ENCODE measurements at places on chromosomes 16 and 17.

DNA sequence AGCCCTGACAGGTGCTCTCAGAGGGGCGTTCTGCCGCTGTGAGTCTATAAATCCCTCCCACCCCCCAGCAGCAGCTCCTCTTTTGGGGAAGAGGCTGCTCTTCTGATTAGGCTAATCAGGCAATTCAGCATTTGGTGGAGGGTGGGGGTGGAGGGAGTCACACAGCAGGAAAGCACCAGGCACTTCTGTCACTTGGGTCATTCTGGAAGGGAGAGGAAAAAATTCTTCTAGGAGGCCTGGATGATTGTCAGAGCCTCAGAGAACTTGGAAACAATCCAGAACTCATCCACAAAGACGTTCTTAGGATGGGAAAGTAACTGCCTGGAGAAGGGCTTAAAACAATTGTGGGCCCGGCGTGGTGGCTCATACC lies 7.3 kb upstream of the SSTR2 start:
- DNase-seq = no peak

DNA sequence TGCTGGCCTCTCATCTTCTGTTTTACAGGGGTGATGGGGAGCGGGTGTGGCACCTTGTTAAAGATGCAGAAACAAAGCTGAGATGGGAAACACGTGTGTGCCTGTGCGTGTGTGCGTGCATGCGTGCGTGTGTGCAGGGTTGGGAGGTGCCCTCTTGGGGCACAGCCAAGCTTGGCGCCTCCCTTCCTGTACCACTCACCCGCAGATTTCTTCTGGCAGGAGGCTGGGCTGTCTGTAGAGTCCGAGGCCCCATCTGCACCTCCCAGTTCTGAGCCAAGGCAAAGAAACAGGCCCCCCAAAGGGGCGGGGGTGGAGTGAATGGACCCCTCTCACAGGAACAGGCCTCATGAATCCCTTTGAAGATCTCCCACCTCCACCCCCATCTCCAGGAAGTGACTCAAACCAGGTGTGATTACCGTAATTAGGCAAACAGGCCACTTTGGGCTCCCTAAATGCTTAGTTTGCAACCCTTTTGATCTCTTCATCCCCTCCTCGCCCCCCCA lies 20.9 kb downstream of the TNS4 start:
- peak; percentile 65 for DNase-seq

DNA sequence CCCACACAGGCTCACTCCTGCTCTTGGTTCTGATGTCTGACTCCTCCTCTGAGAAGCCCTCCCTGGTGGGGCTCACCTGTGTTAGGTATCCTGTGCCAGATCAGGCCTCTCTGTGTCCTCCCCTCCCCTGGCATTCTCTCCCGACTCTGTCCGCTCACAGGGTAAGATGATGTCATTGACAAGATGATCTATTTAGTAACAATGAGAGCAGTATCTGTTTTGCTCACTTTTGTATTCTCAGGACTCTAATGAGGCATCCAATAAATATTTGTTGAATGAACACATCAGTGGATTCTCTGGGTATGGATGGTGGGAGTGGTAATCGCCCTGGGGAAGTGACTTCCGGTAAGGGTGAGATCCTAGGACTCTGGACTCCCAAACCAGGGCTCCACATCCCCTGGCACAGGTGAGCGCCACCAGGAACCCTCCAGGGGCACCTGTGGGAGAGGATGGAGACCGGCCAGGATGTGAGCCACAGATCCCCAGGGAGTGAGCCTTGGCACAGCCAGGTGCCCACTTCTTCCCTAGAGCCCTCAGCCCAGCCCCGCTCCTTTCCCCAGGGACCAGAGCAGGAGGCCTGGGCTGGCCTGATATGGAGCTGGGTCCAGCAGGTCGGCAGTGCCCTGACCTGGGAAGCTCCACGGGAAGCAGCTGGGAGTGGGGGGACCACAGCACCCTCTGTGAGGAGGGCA lies 5.4 kb upstream of the HAP1 start:
- DNase-seq = no peak

GRCh38 chr16:25897702-25898101 lies 205.9 kb downstream of the HS3ST4 start:
- DNase-seq = no peak

DNA sequence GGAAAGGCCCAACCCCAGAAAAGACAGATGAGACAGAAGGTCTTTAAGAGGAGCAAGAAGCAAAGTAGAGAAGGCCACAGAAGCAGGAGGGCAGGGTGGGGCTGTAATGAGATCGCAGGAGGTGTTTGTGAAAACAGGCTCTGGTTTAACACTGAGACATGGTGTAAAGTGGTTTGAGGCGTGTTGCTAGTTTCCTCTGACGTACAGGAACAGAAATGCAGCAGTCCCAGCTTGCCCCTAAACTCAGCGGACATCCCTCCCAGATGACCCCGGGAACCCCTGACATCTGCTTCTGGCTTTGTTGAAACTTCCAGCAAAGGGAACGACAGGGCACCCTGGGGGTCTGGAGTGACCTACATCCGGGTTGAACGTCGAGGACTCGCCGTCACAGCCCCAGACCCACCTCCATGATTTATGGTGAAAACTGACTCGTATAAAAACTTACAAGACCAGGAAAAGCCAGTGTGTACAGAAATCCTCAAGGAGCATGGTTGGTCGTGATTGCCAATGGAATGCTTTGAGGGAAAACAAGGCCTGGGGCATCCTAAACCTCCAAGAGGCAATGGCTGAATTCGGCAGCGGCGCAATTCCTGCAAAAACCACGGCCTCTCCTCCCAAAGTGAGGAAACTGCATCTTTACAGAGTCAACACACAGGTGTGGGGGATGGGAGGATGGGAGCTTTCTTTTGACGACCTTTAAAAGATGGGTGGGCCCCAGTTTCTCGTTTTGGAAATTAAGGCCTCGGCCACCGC lies 25.8 kb downstream of the LITAF start:
- peak; percentile 36 for DNase-seq

DNA sequence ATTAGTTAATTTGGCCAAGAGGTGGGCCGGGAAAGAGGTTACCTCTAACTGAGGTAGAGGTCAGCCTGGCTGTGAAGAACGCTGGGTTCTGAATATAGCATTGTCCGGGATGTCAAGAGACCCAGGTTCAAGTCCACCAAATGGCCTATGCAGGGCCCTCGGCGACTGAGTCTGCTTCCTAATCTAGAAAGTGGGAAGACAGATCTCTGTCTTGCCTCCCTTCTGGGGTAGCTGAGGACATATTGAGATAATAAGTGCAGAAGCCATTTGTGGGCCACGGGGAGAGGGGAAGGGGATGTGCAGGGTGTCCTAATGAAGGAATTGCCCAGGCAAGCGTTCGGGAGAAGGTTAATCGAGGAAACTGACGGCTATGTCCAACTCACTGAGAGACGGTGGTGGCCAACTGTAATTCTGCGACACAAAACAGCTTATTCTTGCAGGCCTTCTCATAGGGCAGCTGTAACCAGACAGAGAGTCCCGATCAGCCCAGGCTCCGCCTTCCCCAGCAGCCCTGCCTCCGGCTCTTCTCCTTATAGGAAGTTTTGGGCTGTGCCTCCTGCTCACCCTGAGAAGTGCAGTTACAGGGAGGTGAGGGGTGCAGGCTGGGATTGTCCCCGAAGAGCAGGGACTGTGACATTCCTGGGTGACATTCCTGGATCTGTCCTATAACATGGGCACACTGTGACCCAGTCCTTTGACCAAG lies 15.9 kb downstream of the HASPIN start:
- DNase-seq = no peak

GRCh38 chr17:63381101-63381729 lies 64.9 kb downstream of the CYB561 start:
- no peak for DNase-seq

- DNase-seq = no peak
Observed at GRCh38 chr16:19582050-19582831, 26.7 kb downstream of the VPS35L start.

DNA sequence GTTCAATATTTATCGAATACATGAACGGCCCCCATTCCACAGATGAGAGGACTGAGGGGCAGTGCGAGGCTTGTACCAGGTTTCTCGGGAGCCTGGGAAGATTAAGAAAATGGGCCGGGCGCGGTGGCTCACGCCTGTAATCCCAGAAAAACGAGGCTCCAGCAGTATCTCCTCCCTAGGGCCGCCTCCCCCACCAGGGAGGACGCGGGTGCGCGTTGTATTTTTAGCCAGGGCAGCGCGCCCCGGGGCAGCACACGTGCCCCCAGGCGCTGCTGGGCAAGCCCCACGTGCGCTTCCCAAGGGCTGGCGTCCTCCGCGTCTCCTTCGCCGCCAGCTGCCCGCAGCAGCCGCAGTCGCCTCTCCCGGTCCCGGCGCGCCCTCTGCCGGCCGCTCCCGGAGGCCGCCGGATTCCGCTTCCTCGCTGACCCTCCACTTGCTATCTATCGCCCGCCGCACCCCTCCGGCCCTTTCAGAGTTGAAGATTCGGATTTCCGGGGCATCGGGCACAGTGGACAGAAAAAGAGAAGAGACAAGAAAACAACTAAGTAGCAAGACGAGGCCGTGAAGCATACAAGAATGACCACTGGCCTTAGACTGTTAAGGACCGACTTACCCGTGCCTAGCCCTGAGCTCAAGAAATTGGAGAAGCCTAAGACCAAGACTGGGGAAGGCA lies 1.9 kb upstream of the YBX2 start:
- DNase-seq = no peak

DNA sequence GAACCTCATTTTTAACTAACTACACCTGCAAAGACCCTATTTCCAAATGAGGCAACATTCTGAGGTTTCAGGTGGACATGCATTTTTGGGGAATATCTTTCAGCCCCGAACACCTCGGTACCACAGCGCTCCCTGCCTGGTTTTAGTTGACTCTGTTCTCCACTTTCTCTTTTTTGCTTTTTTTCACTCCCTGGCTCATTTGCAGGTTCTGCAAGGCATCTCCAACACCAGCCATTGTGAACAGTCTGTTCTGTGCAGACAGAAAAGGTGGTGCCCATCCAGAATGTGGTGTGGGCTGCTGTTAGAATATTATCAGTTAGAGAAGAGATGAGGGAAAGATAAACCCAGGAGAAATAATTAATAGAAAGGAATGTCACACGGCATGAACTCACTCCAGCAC lies 32.5 kb upstream of the ZCCHC14 start:
- DNase-seq = no peak

DNA sequence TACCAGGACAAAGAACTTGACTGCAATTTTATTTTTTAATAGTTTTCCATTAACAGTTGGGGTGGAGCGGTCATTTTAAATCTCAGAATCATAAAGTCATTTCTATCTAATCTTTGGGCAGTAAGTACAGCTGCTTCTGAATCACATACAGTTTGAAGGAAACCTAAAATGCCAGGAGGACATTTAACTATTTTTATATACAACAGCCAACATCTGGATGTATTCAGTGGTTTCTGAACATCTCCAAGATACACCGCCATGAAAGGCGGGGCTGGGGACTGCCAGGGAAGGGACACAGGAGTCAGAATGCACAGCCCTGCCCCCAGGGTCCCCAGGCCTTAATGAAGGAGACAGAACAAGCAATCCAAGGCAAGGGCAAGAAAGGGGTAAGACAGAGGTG lies 392.3 kb downstream of the SLC39A11 start:
- DNase-seq = no peak

DNA sequence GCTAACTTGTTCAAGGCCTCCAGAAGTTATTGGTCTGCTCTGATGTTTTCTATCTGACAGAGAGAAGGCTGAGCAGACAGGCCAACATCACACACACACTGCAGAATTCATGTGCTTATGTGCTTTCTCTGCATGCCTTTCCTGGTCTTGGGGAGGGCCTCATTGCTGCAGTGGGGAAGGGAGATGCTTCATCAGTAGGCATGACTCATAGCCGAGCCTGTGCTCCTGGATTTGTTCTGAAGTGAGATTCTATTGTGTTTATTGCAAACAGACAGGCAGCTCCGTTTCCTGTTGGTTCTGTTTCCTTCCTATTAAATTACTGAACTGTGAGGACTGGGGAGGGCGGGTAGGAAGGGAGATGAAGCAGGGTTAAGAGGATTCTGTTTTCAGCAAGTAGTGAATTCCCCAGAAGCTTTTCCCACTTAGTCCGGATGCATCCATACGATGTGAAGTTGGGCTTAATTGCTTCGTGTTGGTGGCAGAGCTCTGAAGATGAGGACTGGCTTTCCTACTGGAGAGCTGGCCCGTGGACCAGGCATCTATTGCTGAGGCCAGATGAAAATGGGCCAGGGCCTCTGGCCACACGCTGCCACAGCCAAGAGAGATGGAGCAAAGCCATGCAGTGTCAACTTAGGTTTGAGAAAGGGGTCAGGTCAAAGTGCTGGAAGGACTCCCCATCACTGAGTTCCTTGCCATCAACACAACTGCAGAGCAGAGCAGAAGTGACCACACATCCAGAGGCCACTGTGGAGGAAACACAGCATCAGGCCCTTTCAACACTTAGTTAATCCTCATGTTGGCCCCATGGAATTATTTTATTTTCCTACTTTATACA lies 179.3 kb downstream of the UTP18 start:
- no peak for DNase-seq

DNA sequence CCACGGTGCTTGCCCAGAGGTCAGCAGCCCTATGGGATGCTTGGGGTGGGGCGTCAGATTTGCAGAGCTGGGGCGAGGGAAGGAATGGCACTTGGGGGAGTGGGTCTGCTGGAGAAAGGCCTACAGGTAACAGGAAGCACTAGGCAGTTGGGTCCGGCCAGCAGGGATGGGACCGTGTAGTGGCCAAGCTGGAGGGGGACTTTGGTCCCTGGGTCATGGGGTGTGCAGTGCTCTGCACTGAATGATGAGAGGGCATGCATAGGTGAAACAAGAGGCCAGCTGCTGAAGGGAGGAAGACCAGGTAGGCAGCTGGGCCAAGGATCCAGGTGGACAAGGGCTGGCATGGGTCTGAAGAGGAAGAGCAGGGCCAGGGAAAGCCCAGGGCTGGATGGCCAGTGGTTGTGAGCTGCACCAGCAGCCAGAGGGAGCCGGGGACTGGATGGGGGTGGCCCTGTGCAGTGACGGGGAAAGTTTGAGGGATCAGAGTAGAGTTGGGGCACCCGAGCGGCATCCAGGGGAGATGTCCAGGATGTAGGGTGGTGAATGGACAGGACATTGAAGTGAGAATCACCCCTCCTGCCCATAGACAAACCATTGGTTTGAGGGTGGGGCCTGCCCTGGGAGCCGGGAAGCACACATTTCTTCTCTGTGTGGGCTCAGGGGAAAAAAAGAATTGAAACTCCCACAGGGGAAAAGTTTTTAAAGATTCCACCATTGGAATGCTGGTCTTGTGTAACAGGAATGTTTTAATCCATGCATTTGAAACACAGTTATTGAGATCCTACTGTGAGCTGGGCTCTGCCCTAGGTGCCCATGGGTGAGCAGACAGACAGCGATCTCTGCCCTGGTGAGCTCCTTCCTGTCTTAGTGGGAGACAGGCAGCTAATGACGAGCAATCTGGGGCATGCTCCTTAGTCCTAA lies 25.1 kb downstream of the RAI1 start:
- DNase-seq = no peak

Measured in stimulated activated CD8-positive, alpha-beta memory T cell treated with anti-CD3 and anti-CD28 coated beads, Interleukin-15, amount 100 ng/mL, for 4 hours (primary cell).